Fibroblast of villous mesenchyme (primary cell): ENCODE measurements at places on chromosomes 12 and 14.

DNA sequence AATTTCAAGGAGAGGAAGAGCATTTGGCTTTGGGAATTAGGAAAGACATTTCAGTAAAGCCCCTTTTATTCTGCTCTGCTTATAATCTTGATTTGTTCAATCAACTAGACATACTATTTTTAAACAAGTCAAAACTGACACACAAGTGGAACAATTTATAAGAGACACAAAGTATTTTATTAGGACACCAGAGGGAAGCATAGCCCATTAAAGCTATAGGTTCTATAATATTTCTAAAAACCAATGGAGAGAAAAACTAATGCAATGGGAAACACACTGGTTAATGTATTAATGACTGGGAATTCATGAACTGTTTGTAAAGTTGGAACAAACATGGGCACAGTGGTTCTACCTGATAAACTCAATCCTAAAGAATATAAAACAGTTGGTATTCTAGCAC lies 15.3 kb upstream of the CERS5 start:
- no peak for DNase-seq

- no peak for DNase-seq
Observed at GRCh38 chr12:131507881-131508280, 203.0 kb upstream of the SFSWAP start.

- DNase-seq: no peak
Observed at GRCh38 chr14:68730348-68730747, 62.5 kb downstream of the ZFP36L1 start.

- no peak for DNase-seq
Observed at GRCh38 chr12:130155416-130156073, 6.7 kb upstream of the FZD10 start.

- DNase-seq: peak; percentile 12
Observed at GRCh38 chr12:96510306-96510764, 21.0 kb downstream of the CFAP54 start.

DNA sequence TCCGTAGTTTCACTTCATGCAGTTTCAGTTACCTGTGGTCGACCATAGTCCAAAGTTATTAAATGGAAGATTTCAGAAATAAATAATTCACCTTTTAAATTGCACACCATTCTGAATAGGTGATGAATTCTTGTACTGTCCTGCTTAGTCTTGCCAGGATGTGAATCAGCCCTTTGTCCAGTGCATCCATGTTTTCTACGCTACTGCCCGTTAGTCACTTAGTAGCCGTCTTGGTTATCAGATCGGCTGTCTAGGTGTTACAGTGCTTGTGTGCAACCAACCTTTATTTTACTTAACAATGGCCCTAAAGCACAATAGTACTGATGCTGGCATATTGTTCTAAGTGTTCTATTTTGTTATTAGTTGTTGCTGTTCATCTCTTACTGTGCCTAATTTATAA lies 146.7 kb downstream of the ACSS3 start:
- no peak for DNase-seq

DNA sequence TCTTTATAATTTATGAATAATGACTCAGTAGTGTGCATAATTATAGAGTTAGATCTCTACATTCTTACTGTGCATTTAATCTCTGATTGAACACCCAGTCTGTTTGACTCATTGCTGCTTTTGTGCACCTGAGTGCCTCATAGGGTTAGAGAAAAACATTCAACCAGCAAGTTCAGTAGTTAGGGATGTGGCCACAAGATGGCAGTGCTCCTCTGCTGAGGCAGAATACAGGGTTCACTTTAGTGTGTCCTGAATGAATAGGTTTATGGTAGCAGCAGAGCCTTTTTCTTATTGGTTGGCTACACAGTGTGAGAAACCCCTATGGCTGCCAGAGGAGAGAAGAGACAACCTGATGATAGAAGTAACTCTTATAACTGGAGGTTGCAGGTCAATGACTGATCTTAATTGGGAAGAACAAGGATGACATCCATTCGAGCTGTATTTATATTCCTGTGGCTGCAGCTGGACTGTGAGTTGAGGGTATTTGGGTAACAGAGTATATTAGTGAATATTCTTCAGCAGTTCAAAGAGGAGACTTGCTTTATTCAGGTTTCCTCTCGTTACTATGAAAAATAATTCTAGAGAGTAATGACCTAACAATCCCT lies 194.9 kb upstream of the OR4E1 start:
- peak; percentile 21 for DNase-seq

DNA sequence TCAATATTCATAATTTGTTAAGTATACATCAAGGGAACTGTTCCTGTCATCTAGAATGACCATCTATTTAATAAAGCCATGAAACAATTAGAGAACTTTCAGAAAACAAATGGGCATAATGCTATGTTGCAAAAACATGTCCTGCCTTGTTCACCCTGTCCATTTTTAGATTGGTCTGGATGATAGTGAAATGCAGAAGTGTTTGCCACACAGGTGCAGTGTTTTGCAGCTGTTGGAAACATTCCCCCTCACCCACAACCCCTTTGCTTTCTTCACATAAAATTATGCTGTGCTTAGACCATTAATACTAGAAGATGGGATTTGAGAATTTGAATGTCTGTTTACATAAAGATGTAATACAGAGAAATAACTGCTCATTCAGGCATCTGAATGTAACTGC lies 36.5 kb downstream of the LEMD3 start:
- DNase-seq: no peak

DNA sequence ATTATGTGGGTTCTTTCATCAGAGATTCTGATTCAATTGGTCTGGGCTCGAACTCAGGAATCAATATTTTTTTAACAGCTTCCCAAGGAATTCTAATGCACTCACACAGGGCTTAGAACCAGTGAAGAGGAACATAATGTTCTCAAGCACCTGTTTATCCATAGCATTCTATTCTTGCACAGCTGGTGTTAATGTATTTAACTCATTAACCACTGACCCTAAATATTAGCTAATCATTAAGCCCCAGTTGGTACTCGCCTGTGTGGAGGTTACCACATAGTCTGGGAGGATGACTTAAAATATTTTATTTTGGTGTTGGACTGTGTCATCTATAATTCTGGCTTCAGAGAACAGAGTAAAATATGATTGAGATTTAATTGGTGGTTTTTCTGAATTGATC lies 45.3 kb downstream of the LRP6 start:
- no peak for DNase-seq

GRCh38 chr12:94010307-94010706 lies 138.1 kb upstream of the PLXNC1 start:
- no peak for DNase-seq

- DNase-seq: no peak
Observed at GRCh38 chr14:102221026-102221425, 81.3 kb downstream of the WDR20 start.

GRCh38 chr12:126243814-126244440 lies 1178.7 kb downstream of the AACS start:
- no peak for DNase-seq

DNA sequence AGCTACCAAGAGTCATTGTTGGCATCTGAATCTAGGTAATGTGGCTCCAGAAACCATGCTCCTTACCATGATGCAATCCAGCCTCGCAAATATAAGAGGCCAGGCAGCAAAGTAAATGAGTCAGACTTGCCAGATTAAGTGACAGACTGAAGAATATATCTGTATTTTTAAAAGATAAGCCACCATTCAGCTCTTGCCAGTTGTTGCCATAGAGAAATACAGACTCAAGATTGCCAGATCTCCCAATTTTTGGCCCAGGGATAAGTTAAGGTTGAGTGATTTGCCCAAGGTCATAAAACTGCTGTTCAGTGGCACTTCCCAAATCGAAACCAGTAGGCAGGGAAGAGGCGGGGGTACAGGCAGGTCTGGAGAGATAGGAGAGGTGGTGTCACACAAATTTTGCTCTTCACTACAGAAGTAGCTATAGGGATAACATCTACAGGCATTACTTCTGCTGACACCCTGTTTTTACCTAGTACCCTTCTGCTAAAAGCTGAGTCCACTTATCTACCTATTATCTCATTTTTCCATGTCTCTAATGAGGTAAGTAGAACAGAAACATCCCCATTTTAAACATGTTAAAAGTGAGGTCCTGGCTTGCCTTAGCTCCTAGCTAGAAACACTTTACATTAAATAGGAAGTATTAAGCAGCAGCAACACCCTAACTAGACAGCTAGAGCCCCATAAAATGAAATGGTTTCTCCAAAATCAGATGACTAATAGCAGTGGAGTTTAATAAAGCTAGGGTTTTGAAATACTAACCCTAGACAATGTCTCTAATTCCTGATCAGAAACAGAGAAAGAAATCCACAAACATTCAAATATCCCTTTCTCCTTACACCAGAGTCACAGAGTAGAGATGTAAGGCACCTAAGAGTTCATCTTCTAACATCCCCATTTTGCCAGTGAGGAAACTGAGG lies 19.5 kb downstream of the DCAF5 start:
- DNase-seq: peak; percentile 85

DNA sequence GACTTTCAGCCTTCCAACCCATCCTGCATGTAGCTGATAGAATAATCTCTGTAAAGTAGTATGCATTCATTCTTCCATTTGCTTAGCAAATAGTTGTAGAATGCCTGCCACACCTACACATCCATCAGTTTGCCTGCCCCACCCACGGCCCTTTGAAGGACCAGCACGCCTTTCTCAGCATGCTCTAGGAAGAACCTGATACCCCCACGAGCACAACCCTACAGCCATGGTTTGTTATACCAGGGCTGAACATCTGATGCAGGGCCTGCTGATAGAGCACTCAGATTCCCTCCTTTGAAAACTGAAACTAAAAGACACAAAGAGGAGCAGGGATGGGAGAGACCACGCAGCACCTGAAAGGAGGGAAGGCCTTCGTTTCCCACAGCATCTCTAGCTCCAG lies 205.1 kb downstream of the ANO2 start:
- no peak for DNase-seq

GRCh38 chr12:98610596-98610995 lies 17.1 kb downstream of the SLC25A3 start:
- DNase-seq: no peak

DNA sequence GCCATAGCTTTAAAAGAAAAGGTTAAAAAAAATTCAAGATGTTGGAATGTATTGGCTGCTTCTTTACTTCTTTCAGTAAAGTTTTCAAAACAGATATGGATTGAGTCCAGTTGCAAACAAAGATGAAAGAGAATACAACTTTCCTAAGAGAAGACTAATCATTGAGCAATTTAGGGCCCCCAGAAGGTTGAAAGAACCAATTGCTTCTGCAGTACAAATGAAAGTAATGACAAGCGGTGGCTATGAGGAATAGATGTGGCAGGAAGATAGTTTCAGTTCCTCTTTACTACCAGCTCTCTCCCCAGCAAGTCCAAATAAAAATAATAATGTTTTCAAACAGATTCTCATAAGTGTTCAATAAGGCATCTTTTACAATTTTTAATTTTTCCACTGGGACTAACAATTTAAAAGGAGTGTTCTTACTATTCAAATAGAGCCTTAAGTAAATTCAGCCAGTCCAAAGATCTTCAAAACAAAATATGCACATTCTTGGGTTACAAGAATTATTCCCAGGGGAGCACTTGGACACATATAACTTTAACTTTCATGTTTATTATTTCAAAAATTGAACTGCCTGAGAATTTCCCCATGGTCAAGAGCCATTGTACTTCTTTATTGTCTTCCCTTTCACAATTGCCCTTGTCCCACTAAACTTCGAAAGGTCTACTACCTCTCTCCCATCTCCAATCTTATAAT lies 62.3 kb upstream of the PPP1R12A start:
- peak; percentile 14 for DNase-seq

DNA sequence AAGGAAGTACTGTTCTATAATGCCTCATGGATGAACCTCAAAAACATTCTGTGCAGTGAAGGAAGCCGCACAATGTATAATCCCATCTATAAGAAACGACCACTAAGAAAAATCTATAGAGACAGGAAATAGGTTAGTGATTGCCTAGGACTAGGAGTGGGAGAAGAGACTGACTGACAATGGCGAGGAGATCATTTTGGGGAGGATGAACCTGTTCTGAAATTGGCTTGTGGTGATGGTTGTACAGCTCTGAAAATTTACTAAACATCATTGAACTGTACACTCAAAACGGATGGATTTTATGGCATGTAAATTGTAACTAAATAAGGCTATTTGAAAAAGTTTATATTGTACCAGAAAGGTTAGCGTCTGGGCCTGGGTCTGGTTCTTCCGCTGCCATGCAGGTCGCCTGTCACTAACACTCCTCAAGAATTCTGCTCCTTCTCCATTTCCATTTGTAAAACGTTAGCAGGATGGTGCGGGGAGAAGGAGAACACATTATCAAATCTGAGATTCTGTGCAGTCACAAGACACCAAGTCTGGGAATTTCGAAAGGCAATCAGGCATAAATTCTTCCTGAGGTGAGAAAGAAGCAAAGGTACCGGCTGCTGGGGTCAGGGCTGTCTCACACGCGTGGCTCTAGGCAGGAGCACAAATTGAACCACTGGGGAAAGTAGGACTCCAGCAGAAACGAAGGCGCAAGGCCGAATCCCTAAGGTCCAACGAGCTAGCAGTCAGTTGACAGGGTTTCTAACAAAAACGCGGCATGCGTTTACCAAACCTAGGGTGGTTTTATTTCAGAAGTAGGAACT lies 845 bp upstream of the COCH start:
- DNase-seq: no peak

DNA sequence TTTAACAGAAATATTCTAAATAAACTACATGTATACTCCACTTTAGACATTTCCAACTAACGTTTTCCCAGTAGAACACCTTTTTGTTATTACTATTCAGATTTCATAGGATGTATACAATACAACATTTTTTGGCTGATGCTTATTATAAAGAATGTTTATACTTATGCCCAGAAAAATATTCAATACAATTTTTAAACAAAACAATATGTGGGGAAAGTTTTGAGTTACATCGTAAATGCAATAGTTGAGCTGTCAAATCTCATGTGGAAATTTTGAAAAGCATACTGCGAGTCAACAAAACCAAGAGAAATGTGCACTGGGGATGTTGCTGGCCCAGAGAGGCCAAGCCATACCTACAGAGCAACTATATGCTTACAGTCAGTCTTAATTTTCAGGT lies 18.2 kb upstream of the MON2 start:
- no peak for DNase-seq

GRCh38 chr14:31221266-31221665 lies 13.7 kb upstream of the HECTD1 start:
- DNase-seq: no peak

- no peak for DNase-seq
Observed at GRCh38 chr14:61673305-61673704, 22.0 kb upstream of the HIF1A start.

DNA sequence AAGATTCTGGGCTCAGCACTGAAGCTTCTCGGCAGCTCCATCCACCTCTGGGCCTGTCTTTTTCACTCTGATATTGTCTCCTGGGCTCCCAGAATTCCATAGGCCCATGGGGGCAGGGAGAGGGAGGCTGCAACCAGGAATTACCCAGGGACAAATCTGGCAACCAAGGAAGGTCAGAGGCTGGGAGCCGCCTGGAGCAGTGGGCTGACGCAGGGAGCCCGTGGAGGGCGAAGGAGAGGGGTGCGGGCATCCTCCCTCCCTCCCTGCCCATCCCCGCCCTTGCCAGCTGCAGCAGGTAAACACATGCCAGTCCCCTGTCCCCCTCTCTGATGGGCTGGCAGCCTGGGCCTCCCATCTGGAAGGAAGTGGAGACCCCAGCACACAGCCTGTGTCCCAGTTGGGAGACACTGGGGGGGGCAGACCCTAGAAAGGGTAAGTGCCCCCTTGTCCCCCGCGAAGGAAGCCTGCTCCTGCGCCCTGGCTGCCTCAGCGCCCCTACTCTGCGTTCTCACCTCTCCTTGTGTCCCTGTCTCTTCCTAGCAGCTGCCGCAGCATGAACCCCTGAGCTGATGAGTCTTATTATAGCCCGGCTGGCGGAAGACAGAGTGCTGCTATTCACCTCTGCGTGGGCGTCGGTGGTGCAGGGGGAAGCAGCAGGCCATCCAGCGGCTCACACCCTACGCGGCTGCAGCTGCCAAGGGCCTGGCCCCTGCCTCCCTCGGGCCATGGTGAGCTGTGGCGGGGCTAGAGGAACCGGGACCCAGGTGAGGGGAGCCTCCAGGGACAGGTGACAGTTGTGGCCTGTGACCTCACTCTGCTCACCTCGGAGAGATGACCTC lies 6.7 kb downstream of the LRTM2 start:
- no peak for DNase-seq
